ENCODE measurements at places on chromosomes 5 and 9.

DNA sequence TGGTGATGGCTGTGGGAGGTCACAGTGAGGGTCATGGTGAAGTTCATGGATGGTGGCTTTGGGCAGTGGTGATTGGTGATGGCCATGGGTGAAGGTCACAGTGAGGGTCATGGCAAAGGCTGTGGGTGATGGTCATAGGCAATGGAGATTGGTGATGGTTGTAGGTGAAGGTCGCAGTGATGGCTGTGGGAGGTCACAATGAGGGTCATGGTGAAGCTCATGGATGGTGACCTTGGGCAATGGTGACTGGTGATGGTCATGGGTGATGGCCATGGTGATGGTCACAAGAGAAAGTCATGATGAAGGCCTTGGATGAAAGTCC, 115.6 kb upstream of the IRX4 start:
- no peak for DNase-seq

- DNase-seq = no peak
Measured at GRCh38 chr5:37417347-37417746, 38.2 kb downstream of the WDR70 start.

- DNase-seq = no peak
Measured at GRCh38 chr5:58722160-58722559, 139.3 kb downstream of the RAB3C start.

GRCh38 chr5:173140769-173141168, 3.6 kb upstream of the BNIP1 start:
- DNase-seq = no peak

DNA sequence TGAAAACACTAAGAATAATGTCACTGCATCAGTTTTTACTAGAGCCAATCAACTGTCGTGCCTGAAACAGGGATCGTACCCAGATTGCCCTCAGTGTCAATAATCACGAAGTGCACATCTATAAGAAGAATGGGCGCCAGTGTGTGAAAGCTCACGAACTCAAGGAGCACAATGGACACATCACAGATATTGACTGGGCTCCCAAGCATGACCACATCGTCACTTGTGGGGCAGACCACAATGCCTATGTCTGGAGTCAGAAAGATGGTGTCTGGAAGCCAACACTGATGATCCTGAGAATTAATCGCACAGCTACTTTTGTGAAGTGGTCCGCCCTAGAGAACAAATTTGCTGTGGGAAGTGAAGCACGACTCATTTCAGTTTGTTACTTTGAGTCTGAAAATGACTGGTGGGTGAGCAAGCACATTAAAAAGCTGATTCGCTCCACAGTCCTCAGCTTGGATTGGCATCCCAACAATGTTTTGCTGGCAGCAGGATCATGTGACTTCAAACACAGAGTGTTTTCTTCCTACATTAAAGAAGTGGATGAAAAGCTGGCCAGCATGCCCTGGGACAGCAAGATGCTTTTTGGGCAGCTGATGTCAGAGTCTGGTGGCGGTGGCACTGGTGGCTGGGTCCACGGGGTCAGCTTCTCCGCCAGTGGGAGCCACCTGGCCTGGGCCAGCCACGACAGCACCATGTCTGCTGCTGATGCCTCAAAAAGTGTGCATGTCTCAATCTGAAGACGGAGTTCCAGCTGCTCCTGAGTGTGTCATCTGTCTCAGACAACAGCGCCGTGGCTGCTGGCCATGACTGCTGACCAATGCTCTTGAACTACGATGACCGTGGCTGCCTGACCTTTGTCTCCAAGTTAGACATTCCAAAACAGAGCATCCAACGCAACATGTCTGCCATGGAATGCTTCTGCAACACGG, 32.2 kb downstream of the NSA2 start:
- no peak for DNase-seq
